ENCODE measurements at places on chromosomes 1 and 21.

DNA sequence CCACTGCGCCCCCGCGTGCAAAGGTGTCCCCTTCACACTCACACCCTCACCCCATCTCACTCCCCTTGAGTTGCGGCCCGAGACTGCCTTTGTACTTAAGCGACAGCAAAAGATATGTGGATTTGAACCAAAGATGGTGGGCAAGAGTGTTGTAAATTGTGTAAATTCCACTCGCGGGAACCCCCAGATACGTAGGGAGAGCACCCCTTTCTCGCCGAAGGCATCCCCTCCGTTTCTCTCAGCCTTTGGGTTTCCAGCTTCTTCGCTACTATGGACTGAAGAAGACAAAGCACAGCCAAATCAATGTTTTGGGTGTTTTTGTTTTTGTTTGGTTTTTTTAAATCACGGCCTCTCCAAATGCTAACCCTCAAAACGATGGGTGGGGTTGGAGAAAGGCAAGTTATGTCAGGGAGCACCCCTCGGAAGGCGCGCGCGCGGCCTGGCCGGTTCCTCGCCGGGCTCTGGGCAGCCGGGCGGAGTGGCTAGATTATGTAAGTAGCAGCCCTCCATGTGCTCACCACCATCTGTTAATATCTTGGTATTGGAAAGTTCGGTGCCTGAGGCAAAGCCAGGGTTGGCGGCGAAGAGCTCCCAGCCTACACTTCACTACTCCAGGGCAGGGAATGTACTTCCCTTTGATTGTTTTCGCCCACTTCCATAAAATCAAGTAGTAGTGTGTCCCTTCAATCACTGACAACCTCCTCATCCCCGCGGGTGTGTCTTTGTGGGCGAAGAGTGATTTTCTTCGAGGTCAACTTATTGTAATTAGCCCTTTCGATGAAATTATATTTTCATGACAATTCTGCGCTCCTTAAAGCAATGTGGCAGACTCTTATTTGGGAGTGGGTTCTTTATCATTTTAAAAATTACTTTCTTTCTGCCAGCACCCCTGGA lies 4.0 kb upstream of the PROX1 start:
- no peak for DNase-seq

DNA sequence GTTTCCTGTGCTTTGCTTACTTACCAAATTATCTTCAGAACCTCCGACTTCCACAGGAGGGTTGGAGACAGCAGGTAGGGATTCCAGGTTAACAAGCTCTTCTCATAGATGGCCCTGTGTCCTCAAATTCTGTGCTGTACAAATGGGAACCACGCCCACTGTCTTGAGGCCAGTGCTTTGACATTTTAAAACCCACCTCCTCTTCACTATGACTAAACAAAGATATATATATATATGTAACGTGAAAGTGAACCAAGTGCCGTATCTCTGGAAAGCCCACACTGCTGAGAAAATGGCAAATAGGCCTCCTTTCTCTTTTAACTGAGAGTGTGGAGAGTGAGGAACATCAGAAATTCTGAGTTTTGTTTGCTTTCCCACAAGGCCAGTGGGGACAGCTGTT lies 99.6 kb downstream of the ZBTB18 start:
- no peak for DNase-seq

DNA sequence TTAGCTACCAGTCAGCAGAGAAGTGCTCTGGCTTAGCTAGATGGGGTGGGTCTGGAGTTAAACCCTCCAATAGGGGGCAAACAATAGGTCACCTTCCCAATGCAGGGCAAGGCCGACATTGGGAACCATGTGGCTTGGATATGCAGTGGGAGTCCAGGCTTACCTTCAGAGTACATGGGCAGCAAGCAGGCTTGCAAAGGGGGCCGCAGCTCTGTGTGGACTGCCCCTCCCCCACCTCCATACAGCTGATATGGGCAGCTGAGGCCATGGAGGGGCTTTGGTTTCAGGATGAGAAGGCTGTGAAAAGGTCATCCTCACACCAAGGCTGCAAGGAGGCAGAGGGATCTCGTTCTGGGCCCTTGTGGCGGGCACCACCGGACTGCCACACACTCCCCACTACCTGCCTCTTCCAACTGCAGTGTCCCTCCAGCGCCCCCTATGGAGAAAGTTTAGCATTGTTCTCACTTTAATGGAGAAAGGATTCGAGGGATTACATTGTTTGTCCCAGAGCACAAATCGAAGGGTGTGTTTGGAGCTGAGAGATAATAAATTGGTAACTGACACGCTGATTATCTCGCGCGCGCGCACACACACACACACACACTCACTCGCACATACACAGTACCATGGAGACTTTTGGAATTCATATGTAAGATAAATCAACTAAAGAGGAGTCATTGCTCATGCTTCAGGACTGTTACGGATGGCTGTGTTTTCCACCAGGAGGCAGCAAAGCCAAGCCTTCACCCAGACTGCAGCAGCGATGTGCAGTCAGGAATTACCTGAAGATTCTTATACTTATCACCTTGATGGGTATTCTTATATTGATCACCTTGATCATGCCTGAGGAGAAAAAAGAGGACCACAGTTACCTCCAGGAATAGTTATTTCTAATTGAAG lies 7.0 kb upstream of the SMCP start:
- DNase-seq: no peak

GRCh38 chr1:205710201-205711062 lies 30.1 kb upstream of the SLC45A3 start:
- DNase-seq: no peak

DNA sequence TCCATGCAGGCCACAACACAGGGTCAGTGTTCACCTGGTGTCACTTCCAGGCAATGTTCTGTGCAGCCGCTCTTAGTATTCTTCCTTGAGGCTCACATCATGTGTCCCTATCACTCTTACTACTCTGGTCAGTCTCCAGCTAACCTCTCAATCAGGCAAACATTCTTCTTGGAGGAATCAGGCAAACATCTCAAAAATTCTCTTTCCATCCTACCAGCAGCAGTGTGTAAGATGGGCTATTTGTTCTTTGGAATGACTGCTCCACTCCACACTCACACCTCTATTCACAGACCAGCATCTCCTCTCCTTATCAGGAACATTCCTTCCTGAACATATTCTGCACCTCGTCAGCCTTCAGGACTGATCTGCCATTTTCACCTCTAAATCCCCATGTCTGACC lies 4.0 kb downstream of the S100A7A start:
- no peak for DNase-seq

DNA sequence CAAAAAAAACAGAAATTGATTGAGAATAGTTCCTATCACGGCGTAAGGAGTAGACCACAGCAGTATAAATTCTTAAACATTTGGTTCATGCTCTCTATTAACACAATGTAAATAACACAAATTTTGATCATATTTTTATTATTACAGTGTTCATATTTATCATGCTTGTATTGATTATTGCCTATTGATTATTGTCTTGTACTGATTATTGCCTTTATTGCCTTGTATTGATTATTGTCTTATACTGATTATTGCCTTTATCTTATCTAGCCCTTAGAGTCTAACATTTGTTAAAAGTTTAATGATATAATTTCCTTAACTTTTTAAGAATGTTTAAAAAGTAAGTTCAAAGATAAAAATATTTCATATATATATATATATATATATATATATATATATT lies 460.7 kb downstream of the KCNT2 start:
- DNase-seq: no peak

DNA sequence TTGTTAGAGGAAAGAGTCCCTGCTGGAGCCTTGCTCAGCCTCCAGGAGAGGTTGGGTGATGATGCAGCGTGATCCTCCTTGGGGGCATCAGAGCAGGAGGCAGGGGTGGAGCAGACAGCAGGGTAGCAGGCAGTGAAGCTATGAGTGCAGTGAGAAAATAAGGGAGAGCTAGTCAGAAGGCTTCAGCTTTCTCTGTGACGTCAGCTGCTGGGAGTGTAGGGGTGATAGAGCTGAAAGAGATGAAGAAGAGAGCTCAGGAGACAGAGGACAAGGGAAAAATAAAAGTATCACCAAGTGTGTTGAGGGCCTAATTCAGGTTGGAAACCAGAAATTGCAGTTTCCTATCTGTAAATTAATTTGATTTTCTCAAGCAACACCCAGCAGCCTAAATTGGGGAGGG lies 2.2 kb upstream of the ADAM30 start:
- DNase-seq: no peak

DNA sequence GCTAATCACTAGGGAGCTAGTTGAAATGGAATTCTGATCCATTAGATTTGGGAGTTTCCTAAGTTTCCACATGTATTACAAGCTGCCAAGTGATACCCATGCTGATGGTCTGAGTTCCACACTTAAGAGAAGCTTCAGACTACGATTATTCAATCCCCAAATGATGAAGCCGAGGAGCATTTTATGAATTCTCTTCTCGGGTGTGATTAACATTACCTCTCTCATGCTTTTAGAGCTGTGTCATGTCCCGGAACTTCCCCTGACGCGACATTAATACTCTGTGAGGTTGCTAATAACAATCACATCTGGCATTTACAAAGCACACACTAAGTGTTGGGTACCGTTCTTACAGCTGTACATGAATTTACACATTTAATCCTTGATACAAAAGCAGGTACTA lies 63.0 kb downstream of the KCNJ15 start:
- DNase-seq: no peak

GRCh38 chr1:92486251-92487077 lies at the start of gene GFI1:
Gene GFI1, minus strand, starts transcription at chr1:92486925. Its CDS starts 3,438 bp downstream, at chr1:92483487.
- no peak for DNase-seq

GRCh38 chr1:43691871-43692815 lies 15.2 kb upstream of the ST3GAL3 start:
- DNase-seq: no peak

DNA sequence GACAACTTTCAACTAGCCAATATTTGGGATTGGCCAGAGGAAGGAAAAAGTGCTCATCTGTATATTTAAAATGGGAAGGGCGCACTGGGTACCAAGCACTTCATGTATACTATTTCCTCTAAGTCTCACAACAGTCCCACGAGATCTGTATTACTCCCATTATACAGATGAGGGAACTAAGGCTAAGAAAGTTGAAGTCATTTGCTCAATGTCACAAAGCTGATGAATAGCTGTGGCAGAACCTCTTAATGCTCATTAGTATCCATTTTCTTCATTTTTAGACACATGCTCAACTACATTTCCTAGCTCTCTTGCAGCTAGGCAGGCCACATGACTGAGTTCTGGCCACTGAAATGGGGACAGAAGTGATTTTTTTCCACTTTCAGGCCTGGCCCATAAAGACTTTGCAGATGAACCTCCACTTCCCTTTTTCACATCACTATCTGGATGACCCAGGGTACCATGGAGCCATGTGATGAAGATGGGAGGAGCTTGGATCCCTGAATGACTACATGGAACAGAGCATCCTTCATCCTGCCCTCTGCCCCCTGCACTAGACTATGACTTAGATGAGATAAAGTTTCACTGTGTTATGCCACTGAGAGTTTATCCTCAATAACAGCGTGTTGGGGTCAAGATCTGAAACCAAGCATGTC lies 31.8 kb downstream of the ATF3 start:
- no peak for DNase-seq

DNA sequence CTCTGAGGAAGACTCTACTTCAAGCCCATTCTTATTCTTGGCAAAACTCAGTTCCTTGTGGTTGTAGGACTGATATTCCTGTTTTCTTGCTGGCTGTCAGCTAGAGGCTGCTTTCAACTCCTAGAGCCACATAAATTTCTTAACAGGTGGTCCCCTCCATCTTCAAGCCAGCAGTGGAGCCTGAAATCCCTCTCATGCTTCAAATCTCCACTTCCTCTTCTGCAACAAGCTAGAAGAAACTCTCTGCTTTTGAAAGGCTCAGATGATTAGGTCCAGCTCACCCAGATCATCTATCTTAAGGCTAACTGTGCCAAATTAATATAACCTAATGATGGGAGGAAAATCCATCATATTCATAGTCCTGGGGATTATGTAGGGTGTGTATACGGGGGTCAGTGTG lies 43.2 kb upstream of the CD34 start:
- DNase-seq: no peak

DNA sequence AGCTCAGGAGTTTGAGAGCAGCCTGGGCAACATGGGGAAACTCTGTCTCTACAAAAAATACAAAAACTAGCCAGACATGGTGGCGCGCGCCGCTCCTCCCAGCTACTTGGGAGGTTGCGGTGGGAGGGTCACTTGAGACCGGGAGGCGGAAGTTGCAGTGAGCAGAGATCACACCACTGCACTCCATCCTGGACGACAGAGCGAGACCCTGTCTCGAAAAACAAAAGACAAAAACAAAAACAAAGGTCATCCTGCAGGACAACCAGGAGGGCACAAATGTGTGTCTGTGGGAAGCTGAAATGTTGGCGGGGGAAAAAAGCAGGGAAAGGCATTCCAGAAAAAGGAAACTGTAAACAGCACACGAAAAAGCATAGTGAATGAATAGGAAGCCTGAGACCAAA lies 104.1 kb upstream of the HNRNPU start:
- DNase-seq: no peak

All from AG09309 (cell line).